Fibroblast of upper back skin (primary cell): ENCODE measurements at places on chromosomes 2 and 18.

DNA sequence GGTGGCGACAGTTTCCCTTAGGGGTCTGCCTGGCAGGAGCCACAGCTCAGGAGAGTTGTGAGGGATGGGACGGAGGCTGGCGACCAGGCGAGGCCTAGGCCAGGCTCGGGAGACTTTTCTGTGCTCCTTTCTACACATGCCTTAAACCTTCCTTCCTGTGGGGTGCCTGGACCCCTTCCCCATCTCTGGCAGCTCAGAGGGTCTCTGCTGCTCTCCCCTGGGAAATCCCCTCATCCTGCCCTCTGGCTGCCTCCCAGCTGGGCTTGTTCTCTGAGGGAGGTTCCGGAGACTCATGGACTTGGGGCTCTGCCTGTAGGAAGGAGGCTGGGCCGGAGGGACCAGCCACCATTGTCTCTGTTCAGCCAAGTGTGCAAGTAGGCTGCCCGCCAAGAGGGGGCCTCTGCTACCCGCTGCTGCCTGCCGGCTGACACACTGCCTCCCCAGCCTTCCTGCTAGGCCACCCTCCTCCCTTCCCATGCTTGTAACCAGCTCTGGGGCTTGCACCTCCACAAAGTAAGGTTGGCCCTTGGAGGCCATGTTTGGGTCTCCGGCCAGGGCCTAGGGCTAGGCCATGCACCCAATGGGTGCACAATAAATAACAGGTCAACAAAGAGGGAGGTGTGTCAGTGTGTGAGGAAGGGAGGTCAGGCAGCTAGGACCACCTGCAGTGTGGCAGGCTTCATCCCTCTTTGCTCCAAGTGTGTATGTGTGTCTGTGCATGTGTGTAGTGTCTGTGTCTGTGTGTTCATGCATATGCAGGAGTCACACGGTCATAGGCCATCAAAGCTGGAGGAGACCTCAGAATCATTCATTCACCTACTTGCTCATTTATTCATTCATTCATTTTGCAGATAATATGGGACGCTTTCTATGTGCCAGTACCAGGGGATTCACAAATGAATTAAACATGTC, 28.8 kb downstream of the PSD4 start:
- DNase-seq, result no peak

- DNase-seq, result no peak
Measured at GRCh38 chr2:37664231-37664643, 7.2 kb downstream of the CDC42EP3 start.

DNA sequence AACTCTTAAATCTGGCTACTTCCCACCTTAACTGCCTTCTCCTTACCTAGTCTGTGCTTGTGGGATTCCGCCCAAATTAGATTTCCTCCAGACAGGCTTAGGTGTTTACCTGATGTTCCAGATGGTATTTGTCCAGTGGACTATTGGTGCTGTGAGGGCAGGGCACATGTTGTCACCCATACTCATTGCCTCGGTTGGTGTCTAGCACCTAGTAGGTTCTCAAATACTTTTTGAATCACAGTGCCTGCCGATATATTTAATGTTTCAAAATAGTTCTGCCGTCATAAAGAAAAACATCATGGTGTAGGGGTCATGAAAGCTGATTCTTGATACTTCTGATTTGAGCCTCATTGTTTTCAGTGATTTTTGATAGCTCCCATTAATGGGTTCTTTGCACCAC, 1.1 kb downstream of the SEPTIN2 start:
- no peak for DNase-seq

DNA sequence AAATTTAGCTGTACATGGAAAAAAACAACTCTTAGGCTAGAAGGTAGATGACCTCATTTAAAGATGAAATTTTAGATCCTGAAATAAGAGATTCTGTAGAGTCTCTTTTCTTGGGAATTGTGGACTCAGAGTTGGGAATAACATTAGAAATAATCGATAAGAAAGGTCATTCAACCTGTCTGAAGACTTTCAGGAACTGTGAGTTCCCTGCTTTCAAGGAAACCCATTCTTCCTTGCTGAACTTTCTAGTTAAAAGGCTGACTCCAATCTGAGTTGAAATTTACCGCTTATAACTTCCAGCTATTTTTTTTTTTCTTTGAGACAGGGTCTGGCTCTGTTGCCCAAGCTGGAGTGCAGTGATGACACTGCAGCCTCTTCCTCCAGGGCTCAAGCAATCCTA, 16.8 kb upstream of the SMAD7 start:
- DNase-seq, result no peak

DNA sequence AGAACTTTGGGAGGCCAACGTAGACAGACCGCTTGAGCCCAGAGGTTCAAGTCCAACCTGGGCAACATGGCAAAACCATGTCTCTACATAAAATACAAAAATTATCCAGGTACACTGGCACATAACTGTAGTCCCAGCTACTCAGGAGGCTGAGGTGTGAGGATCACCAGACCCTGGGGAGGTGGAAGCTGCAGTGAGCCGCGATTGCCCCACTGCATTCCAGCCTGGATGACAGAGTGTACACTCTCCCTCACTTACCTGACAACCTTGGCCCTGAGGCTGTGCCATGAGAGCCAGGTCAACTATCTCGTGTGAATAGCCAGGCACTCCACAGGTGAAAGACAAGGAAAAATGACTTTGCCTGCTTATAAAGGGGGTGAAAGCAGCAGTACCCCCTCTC, 39.3 kb downstream of the CBLN2 start:
- no peak for DNase-seq

DNA sequence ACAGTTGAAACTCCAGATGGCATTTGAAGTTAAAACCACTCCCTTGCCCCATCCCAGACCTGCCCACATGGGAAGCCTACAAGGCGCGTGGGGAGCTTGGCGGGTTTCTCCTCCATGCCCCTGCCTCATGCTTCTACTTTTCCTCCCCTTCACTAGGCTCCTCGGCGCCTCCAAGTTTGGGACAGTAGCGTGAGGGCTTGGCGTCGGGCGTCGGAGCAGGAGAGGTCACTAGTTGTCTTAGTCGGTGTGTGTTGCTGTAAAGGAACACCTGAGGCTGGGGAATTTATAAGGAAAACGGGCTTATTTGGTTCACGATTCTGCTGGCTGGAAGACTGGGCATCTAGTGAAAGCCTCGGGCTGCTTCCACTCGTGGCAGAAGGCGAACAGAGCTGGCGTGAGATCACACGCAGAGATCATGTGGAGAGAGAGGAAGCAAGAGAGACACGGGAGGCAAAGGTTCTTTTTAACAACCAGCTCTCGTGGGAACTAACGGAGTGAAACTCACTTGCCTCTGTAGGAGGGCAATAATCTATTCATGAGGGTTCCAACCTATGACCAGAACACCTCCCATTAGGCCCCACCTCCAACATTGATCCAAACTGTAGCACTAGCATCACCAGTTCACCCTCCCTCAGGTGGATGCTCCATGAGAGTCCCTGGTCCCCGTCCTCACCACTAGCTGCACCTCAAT, 25.3 kb downstream of the ITM2C start:
- DNase-seq, result no peak
